IPS DF 6.9 (cell line): ENCODE measurements at places on chromosomes 5 and 9.

DNA sequence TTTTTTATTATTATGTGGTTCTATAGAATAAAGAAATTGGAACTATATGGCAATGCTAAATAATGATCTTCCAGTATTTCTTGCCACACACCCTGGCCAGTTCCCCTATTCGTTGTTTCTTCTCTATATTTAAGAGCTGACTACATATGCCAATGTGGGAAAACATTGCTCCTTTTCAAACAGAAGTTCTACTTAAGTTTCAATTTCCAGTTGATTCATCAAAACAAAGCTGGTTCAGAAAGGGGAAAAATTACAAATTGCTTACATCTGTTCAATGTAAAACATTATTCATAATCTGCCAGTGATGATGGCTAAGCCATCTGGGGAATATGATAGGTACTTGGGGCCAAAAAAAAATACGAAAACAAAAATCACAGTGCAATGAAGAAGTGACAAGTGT is 76.9 kb downstream of the ST8SIA4 start:
- no peak for DNase-seq

DNA sequence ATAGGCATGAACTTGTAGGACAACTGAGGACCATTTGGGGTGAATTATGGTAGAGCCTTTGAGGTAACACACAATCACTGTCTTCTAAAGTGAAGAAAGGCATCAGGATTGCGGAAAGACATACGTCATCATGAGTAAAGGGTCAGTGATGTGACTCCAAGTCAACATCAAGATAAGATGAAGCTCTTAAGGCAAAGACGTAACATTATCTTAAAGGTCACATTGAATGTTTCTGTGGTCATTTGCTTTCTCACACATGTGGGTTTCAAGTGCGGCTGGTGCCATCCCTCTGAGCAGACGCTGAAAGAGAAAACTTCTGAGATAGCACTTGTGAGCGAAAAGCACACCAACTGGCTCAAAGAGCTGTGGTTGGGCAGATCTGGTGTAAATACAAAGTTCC is 63.3 kb upstream of the GRAMD2B start:
- no peak for DNase-seq

DNA sequence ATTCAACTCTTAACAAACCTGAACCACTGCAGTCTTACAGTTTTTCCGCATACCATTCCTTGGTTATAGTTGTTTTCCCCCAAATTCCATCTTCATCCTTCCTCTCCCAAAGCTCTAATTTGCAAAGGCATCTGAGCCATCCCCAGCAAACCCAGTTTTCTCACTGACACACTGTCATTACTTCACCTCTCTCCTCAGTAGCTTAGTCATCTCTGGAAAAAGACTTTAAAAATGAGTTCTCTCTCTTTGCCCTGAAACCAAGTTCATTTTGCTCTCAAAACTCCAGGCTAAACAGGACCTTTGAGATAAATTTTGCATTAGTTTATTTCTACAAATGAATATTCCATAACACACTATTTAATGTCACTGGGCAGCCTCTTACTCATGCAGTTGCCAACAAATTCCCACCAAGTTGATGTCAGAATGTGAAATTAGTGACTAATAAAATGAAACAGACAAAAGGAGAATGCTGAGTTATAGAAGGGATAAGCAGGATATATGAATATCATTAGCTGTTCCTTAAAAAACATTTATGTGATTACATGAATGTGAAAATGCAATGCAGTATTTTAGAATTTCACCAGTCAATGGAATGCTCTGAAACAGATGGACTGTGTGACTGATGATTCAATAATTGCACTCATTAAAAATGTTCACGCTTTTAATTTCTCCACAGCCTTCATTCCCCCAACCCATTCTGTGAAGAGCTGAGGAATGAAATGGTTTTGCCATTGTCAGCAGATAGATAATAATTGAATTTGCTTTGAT is 107.4 kb upstream of the DMAC1 start:
- no peak for DNase-seq

DNA sequence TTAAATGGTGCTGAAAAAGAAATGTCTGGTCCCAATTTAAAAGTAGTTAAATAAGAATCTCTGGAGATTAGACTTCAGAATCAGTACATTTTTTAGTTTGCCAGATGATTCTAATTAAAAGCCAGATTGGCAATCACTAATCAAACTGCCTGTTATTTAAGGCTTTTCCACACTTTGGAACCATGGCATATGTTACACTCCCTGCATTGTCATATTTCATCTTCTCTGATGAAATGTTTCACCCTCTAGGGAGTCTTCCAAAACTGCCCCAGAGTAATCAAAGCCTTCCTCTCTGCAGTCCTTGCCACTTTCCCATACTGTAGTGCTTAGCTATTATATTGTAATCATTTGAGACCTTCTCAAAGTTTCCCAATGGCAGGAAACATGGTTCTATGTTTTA is 17.5 kb upstream of the OR13C9 start:
- DNase-seq: no peak

- no peak for DNase-seq
Measured at GRCh38 chr5:122165559-122166078, 36.3 kb downstream of the ZNF474 start.

- peak; percentile 16 for DNase-seq
Measured at GRCh38 chr5:136028782-136029742, at the start of gene TGFBI. Gene TGFBI (plus strand): TSS chr5:136028988. CDS start chr5:136029056, 68 bp downstream.

DNA sequence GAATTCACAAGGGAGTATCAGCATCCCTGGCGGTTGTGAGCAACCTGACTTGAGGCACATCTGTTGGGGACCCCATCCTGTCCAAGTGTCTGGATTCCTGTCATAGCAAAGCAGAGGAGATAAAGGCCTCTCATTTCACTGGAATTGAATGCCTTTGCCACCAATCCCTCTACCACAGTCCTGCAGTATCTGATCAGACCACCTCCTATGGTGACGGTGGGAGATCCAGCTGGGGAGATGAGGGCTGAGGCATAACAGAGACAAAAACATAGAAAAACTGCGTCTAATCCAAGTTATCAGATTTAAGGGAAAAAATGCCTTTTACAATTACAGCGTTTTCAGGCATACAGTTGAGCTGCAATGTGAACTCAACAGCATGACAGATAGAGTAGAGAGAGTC is 160.7 kb upstream of the TRPC7 start:
- DNase-seq: no peak

DNA sequence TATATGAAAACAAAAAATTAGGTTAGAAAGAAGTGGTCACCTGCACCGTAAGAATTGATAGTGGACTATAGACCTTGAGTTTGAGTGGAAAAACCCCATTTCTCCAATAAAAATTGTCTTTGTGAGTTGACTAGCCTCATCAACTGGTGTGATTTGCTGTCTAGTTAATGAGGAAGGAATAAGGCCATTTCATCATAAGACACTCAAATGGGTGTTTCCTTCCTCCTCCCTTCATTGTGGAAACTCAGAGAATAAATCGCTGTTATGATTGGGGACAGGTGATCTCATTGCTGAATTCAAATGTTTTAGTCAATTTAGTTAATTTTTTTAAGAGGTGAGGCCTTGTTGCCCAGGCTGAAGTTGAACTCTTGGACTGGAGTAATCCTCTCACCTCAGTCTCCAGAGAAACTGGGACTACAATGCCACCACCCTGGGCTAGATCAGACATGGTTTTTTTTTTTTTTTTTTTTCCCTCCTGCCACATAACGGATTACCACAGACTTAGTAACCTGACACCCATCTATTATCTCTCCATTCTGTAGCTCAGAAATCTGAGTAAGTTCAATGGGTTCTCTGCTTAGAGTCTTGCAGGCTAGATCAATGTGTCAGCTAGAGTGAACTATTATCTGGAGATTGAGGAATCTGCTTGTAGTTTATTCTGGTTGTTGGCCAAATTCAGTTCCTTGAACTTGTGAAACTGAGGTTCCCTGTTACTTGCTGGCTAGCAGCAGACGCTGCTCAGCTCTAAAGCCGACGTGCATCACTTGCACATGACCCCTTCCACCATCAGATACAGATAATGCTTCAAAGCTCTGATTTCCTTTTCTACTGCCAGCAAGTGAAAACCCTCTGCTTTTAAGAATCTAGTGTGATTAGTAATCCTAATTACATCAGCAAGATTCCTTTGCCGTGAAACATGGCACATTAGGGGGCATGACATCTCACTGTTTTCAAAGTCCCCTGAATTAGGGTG is 663.8 kb upstream of the CDH9 start:
- no peak for DNase-seq

GRCh38 chr5:54547711-54548250 is 30.2 kb downstream of the SNX18 start:
- no peak for DNase-seq

- DNase-seq: no peak
Measured at GRCh38 chr9:129570450-129571297, 50.2 kb downstream of the C9orf50 start.

GRCh38 chr5:124043456-124043855 is 531.5 kb downstream of the CSNK1G3 start:
- peak; percentile 11 for DNase-seq
